SK-N-DZ (cell line): ENCODE measurements at places on chromosomes 1 and 21.
A peak's percentile ranks its signal among the peaks of the same experiment; 100 is the strongest.

GRCh38 chr1:118862755-118863154 lies 125.4 kb downstream of the TBX15 start:
- DNase-seq, result no peak

DNA sequence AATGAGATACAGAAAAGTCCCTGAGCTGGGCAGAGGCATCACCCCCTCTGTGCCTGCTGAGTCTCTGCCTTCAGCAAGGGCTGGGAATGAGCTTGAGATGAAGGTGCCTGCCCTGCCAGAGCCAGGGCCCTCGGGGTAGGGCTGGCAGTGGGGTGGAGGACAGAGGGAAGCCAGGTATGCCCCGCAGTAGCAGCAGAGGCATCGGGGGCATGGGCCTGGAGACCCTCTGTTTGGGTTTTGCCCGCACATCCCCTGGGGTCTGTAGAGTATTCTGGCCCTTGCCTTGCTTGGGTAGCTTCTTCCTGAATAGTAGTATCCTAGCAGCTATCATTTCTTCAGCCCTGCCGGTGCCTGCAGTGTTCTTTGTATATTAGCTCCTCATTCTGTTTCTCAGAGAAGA lies 33.0 kb downstream of the QSOX1 start:
- no peak for DNase-seq

- no peak for DNase-seq
Measured at GRCh38 chr1:239633432-239633831, 247.1 kb downstream of the CHRM3 start.

- no peak for DNase-seq
Measured at GRCh38 chr1:2389644-2390043, 1.7 kb downstream of the MORN1 start.

- peak; percentile 26 for DNase-seq
Measured at GRCh38 chr1:88973520-88974137, 18.8 kb downstream of the KYAT3 start.

DNA sequence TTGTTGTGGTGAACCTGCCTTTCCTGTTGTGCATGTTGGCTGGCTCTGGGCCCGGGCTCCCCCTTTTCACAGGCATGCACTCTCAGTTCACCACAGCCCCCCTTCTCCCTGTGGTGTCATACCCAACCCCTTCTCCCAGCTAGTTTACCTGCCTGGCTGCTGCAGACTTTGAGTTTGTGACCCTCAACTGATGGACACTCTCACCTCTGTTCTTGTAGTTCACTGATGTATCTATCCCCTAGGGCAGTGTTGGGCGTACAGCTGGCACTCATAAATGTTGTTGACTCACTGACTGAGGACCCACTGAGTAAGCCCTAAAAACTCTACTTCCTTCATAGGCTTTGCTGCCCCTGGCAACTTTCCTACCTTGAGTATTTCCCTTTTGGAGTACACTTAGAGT lies 54.9 kb downstream of the WDR64 start:
- DNase-seq, result no peak

DNA sequence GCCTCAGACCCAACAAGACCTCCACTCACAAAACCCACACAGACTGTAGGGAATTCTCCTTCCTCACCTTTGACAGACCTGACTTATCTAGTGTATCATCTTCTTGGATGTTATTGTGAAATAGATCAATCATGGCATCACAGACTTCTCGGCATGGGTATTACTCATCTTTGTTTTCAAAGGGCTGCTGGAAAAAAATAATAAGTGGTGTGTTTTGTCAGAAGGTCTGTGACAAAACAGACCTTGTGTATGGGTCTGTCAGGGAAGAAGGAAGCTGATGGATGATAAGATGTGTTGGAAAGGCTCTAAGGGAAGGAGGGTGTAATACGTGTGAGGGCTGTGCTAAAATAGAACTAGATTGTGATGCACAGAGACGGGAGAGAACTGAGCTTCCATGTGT lies 13.9 kb upstream of the S100A7 start:
- no peak for DNase-seq

DNA sequence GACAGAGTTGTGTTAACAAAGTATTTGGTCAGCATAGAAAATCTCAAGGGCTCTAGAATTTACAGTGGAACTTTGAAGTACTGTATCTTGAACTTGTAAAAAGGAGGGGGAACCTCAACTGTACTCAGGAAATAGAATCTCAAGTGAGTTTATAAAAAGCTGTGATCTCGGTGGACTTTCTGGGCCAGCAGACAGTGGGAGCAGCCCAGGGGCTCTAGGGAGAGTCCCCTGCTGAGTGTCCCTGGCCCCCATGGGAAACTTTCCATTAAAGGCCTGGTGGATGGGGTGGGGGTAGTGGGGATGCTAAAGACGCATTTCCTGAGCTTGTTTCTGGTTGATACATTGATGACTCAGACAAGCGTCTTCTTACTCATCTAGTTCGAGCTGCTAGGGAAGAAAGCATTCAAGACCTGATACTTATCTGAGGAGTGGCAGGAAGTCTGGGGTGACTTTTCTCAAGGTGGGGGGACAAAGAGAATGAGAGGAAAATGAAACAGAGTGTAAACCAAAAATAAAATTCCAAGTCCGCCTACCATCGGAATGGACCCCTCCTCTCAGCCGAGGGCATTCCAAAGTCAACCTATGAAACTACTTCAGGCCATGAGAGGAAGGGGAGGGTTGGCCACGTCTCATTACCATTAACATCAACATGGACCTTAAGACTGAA lies 65.5 kb downstream of the NID1 start:
- DNase-seq, result no peak

- DNase-seq, result no peak
Measured at GRCh38 chr1:36465731-36466369, 1.7 kb upstream of the MRPS15 start.

GRCh38 chr1:2003541-2004131 lies at the start of gene CFAP74:
CFAP74 (minus strand) TSS chr1:2003786; CDS start chr1:1990956, 12,830 bp downstream.
- peak; percentile 43 for DNase-seq
